ENCODE measurements at places on chromosomes 16 and 17.
A peak's percentile ranks its signal among the peaks of the same experiment; 100 is the strongest.

- DNase-seq: no peak
These were observed 28.4 kb upstream of the MED13 start for GRCh38 chr17:62093188-62094155.

- no peak for DNase-seq
These were observed 14.1 kb downstream of the AKAP1 start for GRCh38 chr17:57099165-57099564.

DNA sequence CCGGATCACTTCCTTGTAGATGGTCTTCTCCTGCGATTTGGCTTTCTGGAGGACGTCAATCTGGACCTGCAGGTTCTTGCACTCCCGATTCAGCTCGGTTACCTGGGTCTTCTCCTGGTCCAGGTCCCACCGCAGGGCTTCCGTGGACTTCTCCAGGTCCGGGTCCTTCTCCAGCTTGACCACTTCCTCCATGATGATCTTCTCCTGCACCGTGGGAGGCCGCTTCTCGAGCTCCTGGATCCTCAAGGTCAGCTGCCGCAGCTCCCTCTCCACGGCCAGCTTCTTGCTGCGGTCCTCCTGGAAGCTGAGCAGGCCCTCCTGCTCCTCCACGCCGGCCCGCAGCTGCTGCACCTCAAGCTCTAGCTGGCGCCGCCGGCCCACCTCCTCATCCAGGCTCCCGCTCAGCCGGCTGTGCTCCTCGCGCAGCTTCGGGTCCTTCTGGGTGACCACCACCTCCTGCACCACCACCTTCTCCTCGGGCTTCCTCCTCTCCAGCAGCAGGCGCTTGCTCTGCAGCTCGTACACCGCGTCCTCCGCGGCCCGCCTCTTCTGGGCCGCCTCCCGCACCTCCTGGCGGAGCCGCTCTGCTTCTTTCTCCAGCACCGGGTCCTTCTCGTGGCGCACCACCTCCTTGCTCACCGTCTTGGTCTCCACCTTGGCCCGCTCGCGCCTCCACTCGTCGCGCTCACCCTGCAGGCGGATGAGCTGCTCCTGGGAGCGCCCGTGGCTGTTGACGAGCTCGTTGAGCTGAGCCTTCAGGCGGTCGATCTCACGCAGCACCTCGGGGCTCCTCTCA lies 8.2 kb downstream of the CDK3 start:
- DNase-seq: no peak

DNA sequence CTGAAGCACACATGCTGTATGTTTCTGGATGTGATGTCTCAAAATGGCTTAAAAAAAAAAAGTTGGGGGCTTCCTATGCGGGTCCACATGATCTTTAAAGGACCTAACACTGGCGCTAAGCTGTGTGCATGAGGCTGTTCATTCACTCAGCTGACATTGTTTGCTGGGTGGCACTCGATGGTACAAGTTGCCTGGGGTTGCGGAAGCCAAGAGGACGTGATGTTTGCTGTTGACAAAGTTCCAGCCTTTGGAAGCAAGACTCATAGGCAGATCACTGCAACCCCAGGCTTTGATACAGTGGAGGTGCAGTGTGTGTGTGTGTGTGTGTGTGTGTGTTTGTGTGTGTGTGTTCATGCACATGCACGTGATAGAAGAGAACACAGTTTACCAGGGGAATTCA lies 29.5 kb upstream of the DNAI2 start:
- no peak for DNase-seq

DNA sequence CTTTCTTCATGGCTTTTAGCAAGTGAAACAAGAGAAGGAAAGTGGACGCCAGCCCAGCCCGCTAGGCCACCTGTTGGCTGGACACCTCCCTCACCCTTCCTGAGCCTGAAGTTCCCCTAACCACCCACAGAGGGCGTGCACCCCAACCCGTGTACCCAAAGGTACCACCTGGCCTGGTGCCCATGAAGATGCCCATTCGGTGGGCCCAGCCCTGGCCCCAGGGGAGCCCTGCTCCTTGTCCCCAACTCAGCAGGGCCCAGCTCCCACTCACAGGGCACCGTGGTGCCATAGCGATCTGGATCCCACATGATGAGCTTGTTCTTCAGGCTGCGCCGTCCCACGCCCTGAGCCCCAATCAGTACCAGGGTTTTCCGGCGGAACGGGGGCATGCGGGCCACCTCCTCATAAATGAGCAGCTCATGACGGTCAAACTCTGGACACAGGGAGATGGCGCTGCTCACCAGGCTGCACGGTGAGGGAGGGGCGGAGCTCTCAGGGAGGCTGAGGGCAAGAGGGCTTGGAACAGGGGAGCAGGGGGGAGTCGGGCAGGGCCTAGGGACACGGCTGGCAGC lies 26.8 kb downstream of the MPP2 start:
- peak; percentile 74 for DNase-seq

- DNase-seq: no peak
These were observed 9.4 kb downstream of the GGA2 start for GRCh38 chr16:23500862-23501225.

DNA sequence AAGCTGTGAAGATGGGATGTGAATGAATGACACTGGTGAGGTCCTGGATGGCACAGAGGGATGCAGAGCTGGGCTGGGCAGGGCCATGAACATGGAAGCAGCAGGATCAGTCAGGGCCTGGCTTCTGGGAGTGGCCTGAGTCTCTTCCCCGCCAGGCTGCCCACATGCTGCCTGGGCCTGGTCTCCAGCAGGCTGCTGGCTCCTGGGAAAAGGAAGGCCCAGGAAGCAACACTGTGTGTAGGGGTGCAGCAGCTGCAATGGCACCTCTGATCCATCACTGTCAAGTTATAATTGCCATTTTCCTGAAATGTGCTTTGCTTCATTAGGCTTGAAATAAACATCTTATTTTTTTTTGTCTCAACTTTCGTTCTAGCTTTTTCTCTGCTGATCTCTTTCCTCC lies 260.2 kb upstream of the N4BP1 start:
- no peak for DNase-seq

- DNase-seq: peak; percentile 54
These were observed 2.0 kb upstream of the ZACN start for GRCh38 chr17:76076765-76077583.

DNA sequence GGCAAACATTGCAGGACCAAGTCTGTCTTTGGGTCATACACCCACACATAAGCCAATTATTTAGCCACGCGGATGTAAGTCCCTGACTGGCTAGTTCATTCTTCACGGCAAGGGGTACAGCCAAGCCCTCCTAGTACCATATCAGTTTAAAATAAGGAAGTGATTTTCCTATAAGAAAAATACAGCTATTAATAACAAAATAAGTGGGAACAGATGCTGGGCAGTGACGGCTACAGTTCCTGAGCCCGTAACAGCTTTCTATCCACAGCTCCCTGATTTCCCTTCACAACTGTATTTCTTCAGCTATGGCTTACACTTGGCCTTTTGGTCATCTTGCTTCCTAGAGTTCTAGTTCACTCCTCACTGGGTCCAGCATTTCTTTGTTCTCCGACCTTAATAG lies 542.4 kb upstream of the C16orf82 start:
- DNase-seq: no peak

DNA sequence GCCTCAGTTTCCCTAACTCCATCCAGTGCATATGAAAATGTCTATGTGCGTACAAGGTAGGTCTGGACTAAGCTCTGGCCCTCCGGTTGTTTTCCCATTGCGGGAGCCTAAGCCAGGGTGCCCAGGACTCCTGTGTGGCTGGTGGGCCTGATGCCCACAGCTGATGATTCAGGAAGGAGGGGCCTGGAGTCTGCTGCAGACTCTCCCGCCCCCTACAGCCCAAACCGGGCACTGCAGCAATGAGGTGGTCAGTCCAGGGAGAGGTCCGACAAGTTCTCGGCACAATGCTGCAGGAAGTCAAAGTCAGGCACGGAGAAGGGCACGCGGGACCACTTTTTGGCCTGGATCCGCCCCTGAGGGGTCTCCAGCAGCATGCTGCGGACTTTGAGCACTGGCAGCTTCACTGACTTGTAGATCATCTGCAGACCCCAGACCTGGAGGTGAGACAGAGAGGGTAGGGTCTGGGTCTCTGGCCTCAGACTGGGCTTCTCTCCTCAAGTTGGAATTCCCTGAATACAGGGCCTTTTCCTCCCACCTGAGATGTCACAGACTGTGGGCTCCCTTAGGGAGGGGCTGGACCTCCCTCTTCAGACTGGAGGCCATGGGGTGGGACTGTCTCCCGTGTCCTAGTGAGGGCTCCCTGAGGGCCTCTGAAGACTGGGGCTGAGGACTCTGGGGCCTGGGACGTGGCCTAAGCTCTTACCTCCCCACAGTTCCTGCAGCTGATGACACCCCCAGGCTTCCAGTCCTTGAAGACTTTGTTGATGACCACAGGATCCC lies 3.4 kb upstream of the ZNF385C start:
- DNase-seq: peak; percentile 79

- DNase-seq: peak; percentile 6
These were observed 129.0 kb downstream of the CDH13 start for GRCh38 chr16:82755570-82756282.

GRCh38 chr17:4672751-4673150 lies 31.2 kb downstream of the PELP1 start:
- no peak for DNase-seq

DNA sequence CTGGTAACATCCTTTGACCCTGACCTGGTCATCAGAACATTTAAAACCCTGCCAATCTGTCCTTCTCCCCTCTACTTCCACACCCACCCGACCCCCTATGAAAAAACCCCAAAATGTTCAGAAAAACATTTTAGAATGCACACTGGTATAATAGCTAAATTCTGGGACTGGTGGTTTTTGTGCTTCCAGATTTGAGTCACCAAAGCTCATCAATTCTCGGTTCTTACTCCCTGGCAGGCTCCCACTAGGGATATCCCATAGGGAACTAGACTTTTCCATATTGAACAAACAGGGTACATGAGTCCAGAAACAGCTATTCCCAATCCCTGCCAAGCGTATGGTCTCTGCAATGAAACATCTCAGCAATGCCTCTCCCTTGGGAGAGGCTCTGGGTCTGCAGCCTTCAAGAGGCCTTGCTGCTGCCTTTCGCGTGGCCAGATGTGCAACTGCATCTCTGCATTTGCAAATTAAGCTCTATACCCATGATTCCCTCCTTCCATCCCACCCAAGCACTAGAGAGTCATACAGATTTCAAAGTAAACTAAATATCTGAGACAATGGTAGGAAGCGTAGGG lies 67.7 kb downstream of the SMG6 start:
- no peak for DNase-seq

GRCh38 chr17:30309591-30309990 lies 17.8 kb upstream of the BLMH start:
- DNase-seq: no peak

- DNase-seq: no peak
These were observed 9.0 kb upstream of the MAPK3 start for GRCh38 chr16:30131869-30132475.

- DNase-seq: no peak
These were observed 51.2 kb upstream of the HNF1B start for GRCh38 chr17:37796076-37796475.

DNA sequence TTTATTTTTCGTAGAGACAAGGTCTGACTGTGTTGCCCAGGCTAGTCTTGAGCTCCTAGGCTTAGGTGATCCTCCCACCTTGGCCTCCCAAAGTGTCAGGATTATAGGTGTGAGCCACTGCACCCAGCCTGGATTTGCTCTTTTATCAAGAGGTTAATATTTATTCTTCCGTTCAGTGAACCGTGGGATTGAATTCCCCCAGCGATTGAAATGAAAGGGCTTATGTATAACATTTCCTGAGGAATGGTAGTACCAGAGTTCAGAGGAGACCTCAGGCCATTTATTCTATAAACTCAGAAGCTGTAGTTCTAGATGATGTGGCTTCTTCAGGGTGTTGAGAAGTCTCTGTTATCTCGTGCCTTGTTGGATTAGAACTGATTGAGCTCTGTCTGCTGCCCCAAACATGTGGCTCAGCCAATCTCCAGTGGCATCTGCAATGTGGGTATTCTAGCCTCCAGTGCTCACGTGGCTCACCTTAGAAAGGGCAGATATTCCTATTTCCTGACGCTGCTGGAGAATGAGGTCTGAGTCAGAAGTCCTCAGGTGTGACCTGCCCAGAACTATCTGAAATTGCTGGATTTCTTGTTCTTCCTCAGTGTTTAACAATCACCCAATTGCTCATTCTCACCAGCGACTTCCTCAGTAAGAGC lies 22.5 kb downstream of the HMOX2 start:
- DNase-seq: no peak

DNA sequence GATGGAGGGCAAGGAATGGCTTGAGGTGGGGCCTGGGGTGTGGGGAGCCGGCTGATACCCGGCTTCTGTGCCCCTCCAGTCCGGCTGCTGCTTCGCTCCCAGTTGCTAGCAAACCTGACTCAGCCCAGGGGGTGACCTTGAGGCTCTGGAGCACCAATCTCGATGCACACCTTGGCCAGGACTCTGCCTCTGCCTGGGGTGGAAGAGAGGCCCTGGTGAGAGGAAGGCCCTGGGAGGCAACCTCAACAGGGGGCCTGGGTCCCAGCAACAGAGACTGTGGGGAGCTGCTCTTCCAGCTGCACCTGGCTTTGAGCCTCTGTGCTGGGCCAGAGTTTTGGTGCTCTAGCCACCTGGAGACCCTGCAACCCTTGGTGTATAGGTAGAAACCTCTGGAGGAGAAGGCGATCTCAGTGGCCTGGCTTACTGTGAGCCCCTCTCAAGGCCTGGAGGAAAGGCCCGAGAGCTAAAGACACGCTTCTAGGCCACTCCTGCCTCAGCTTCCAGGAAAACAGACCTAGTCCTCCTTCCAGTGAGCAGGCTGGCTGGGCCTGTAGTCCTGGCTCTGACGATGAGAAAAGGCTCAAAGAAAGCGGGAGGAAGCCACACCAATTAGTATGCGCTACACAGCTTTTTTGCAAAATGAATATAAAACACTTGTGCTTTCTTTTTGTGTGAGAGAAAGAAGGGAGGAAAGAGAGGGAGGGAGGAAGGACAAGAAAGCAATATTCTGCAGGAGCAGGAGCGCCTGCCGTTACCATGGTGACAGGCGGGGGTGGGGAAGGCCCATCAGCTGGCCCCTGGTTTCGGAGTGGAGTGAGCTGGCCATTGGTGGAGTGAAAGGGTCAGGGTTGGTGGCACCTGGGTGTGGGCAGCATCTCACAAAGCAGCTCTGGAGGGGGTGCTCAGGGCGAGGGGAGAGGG lies 51.0 kb downstream of the VAC14 start:
- DNase-seq: peak; percentile 65

- DNase-seq: peak; percentile 92
These were observed 818 bp downstream of the DPH1 start for GRCh38 chr17:2030779-2031163.

GRCh38 chr16:73610160-73610559 lies 562.2 kb upstream of the ZFHX3 start:
- no peak for DNase-seq

GRCh38 chr16:31071861-31072260 lies 2.2 kb downstream of the ZNF668 start:
- DNase-seq: peak; percentile 28

GRCh38 chr16:67399218-67399733 lies 6.0 kb upstream of the TPPP3 start:
- peak; percentile 90 for DNase-seq

- no peak for DNase-seq
These were observed 966 bp downstream of the MIEN1 start for GRCh38 chr17:39729280-39729851.

- no peak for DNase-seq
These were observed 41.1 kb upstream of the C16orf82 start for GRCh38 chr16:27025581-27025980.

GRCh38 chr17:79804856-79805696 lies 8.2 kb upstream of the CBX8 start:
- DNase-seq: no peak

- no peak for DNase-seq
These were observed 10.0 kb upstream of the COPRS start for GRCh38 chr17:31869031-31869430.

- DNase-seq: no peak
These were observed 57.6 kb downstream of the RAI1 start for GRCh38 chr17:17738901-17739300.

- DNase-seq: peak; percentile 77
These were observed 594 bp upstream of the CARHSP1 start for GRCh38 chr16:8869212-8869987.

- no peak for DNase-seq
These were observed 7.6 kb downstream of the IFT20 start for GRCh38 chr17:28327709-28328108.
